ENCODE measurements at places on chromosomes 5 and 9.

DNA sequence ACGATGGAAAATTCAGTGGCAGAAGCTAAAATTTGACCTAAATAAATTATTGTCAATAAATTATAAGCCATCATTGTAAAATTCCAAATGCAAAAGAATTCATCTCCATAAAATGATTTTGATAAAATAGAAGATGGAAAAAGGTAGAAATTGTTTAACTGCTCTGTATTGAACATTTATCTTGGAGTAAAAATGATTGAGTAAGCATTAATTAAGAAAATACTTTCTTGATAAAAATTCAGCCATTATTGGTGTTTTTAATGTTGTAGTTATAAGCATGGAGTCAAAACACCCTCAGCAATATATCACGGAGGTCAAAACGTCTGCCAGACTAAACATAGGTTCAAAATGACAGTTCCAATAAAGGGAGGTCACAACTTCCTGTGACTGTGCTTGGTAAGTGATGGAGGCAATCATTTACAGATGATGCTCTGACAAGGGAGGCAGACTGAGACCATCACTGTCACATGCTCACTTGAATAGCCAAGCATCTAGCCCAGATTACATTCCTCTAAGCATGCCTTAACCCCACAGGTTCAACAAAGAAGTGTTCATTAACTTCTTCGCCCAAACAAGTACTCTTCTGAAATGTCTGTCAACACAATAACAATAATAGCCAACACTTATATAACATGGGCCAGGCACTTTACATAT lies 69.5 kb downstream of the SH3TC2 start:
- DNase-seq, result no peak

DNA sequence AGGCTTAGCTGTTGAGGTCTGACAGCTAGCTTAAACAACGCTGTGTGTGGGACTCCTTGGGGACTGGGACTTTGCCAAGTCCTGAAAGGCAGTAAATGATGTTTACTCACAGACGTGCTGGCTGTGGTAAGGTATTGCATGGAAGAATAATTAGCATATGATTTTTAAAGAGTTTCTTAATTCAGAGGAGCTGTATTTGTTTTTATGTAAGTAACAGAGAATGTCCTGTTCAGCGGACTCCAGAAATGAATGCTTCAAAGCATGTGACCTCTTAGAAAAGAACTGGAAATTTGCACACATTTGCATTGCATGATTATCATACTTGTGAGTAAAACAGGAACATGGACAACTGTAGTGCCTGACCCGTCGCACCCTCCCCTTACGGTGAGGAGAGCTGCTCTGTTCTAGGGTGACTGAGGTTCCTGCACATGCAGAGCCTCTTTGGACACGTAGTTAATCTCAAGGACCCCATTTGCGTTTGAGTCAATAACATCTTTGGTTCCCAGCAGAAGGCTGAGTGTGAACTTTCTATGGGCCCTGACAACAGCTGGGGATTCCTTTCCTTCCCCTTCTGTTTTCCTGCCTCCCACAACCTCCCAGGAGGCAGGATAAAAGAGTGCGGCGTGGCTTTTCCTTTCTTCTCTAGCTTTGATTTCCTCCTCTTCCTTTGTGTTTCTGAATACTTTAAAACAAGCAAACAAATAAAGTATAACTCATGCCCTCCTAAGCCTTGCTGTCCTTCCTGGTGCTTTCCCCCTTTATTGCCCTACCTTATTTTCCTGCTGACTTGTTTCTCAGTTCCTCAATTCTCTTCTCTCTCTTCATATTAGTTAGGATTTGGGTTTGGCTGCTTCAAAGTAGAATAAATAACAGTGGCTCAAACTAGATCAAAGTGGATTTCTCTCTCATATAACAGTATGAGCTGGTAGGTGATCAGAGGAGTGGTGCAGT lies 157.2 kb upstream of the CD180 start:
- no peak for DNase-seq

GRCh38 chr5:151002250-151002649 lies 18.1 kb upstream of the GPX3 start:
- DNase-seq, result no peak

GRCh38 chr9:111945216-111945615 lies 48.6 kb downstream of the UGCG start:
- peak; percentile 52 for DNase-seq

GRCh38 chr5:150510460-150511263 lies 2.7 kb downstream of the NDST1 start:
- DNase-seq, result no peak

DNA sequence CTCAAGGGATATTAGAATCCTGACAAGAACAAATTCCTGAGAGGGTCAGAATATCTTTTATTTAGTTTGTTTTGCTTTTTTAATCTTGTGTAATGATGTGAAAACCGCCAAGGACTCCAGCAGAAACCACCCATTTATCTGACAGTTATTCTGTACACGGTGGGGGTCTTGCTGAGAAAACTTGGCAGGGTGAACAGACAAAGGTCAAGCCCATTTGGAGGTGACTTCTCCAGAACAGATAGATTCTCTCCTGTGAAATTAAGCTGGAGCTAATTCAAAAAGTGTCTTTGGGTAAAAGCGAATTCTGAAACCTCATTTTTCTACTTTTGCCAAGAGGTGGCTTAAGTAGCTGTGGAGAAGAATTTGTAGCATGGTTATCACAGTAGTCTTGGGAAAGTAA lies 484.4 kb downstream of the SPOCK1 start:
- no peak for DNase-seq

GRCh38 chr5:4905674-4906520 lies 234.2 kb upstream of the ADAMTS16 start:
- no peak for DNase-seq

- peak; percentile 13 for DNase-seq
These were observed 603.8 kb downstream of the TLE4 start for GRCh38 chr9:80175286-80176150.

DNA sequence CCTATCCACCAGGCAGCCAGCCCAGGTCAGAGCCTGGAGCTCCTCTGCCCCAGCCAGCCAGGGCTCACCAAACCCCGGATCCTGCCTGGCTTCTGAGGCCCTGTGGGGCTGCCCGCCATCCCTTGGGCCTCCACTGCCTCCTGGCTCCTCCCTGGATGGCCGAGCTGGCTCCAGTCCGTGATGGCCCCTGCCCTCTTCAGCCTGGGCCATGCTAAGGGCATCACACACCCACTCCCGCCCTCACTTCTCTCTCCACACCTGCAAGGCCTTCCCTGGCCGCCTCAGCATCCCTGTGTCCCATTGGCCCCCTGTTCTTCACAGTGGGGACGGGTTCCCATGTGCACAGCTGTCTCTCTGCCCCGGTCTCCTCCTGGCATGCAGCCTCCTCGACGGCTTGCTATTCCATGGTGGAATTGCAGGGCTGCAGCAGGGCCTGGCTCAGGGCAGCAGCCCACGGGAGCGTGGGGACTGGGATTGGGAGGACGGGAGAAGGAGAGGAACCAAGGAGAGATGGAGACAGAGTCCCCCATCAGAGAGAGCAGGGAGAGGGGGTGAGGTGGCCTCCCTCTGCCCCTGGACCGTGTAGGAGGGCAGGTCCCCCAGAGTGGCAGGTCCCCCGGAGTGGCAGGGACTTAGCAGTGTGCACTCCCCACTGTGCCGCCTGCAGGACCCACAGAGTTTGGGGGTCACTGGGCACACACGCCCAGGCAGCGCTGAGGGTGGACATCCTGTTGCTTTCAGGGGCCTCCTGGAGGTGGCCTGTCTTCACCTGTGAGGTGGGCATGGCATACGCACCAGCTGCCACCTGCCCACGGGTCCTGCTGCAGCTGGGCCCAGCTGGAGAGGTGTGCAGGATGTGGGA lies 16.7 kb upstream of the RNU6ATAC start:
- DNase-seq, result no peak

DNA sequence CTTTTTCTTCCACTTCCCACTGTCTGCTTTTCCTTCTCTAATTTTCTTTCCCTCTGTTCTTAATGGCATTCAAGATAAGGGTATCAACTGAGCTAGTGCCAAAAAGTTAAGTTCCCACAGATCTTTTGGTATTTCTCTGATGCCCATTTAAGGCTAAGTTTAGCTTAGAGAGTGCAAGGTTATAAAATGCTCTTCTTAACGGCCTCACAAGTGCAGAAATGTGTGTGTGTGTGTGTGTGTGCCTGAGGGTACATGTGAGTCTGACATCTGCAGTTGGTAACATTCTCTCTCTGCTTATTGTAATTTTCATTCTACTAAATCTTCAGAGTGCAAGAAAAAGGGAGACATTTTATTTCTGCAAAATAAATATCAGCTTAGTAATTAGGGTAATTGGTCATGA lies 24.2 kb downstream of the FBN2 start:
- no peak for DNase-seq

GRCh38 chr9:27005491-27005890 lies at the start of gene LRRC19:
LRRC19 (minus strand) TSS chr9:27005672; CDS start chr9:26999694, 5,978 bp downstream.
- no peak for DNase-seq

GRCh38 chr5:73378070-73378469 lies 70.5 kb downstream of the FOXD1 start:
- no peak for DNase-seq

- DNase-seq, result no peak
These were observed 1.0 kb downstream of the BRIX1 start for GRCh38 chr5:34916518-34916917.

- DNase-seq, result no peak
These were observed 672.5 kb upstream of the RORB start for GRCh38 chr9:73824671-73825070.

DNA sequence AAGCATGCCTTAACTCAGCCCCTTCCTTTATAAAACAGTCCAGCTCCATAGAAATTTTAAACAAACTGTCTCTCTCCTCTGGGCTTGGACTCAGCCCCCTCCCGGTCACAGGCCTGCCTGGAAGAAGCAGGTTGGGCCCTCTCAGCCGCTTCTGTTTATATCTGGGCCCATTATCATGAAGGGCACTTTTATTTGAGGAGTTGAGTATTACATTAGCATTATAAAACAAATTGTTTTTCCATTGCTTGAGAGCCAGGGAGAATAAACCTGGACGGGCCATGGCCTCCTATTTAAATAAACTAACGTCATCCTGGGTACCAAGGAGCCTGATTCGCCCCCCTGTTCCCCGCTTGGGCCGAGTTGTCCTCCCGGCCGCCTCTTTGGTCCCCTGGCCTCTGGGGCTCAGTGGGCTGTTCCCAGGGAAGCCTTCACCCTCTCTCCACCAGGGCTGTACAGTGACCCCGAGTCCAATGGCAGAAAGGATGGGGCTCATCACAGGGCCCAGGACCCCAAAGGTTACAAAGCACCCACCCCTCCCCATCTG lies 13.2 kb downstream of the IRX2 start:
- no peak for DNase-seq

DNA sequence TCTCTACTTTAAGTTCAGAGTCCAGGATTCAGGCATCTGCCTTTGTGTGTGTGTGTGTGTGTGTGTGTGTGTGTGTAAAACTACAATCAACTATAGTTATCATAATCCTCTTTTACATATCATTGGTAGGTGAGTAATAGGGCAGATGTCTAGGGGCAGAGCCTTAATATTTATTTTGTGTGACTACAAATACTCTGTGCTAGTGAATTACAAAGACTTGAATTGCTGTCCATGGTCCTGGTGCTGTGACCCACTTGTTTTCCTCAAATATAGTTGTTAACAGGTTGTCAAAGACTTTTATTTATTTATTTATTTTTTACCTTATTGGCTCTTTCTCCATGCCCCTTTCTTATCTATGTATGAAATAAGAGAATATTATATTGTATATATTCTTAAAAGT lies 196.8 kb downstream of the ANXA1 start:
- no peak for DNase-seq

Data from activated CD4-positive, alpha-beta T cell treated with anti-CD3 and anti-CD28 coated beads for 48 hours (primary cell).